ENCODE measurements at places on chromosomes 4 and X.

GRCh38 chr4:146932116-146932515, 13.5 kb downstream of the TTC29 start:
- no peak for DNase-seq

DNA sequence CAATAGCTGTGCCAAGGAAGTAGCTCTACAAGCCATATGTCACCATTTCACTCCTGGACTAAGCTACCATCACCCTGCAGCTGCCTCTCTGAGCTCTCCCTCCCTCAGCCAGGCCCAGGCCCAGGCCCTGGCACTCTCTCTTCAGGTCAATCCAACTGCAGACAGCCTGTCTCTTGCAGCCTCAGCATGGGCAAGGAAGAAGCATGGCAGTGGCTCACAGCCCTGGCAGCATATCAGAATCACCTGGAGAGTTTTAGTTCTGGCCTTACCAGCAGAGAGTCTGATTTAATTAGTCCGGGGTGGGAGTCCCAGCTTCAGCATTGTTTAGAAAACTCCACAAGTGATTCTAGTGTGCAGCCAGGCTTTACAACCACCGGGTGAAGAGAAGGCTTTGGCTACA, 31.5 kb downstream of the NALF2 start:
- no peak for DNase-seq

GRCh38 chr4:71293705-71294104, 45.1 kb upstream of the SLC4A4 start:
- no peak for DNase-seq

- no peak for DNase-seq
These were observed 199.4 kb downstream of the PALLD start for GRCh38 chr4:168696280-168696679.

DNA sequence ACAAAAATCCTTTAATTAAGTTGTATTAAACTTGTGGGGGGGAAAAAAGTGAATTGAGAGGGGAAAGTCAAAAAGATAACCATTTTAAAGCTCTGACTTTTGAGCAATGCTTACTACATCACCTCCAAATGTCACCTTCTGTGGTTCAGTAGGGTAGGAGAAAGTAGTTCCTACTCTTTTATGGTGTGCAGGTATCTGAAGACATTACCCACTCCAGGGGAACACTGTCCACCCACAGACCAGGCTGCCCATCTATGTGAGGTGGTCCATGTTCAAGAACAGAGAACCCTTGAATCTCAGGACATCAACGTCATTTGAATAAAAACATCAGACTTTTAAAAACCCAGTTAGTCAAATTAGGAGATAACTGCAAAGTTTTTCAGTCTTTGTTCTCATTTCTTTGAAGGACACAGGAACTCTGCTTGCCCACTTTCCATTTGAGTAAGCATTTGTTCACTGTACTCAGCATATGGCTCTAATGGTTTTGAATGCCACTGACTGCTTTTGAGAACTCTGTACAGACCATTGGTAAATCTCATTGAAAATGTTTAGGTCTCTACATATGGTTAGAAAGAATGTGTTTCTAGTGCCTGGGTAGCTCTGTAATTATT, 18.4 kb downstream of the NMU start:
- no peak for DNase-seq

DNA sequence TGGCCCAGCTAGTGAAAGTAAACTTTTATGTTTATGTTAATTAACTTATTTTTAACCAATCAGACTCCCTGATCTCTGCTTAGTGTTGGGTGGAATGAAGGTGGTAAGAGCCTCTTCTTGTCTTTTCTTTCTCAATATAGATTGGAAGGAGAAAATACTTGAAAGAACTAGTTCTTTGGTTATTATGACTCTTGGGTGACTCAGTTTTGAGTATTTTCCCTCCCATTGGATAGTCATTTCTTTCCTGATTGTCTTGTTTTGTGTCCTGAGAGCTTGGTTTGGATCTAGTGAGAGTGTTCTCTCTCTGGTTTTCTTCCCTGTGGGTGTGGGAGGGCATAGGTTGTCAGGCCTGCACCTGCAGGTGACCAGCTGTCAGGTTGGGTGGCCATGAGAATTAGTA, 172.0 kb upstream of the GLRA2 start:
- DNase-seq: no peak

DNA sequence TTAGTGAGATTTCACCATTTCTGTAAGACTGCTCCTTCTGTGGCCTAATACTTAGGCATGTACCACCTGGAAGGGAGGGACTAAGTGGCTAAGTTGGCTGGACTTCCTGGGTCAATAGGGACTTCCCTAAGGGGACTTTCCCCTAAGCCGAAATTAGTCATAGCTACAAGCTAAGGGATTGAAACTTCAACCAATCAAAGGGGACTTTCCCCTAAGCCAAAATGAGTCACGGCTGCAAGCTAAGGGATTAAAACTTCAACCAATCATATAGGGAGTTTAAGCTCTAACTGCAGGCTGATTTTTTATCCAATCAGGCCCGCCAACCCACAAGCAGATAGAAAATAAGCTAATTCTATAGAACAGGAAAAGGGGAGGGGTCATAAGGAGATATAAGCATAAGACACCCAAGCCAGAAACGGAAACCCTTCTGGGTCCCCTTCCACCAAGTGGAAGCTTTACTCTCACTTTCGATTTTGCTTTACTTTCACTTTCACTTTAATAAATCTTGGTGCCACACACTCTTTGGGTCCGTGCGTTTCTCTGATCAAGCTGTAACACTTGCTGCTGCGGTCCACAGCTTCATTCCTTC, 382.8 kb downstream of the KLHL4 start:
- DNase-seq: no peak

DNA sequence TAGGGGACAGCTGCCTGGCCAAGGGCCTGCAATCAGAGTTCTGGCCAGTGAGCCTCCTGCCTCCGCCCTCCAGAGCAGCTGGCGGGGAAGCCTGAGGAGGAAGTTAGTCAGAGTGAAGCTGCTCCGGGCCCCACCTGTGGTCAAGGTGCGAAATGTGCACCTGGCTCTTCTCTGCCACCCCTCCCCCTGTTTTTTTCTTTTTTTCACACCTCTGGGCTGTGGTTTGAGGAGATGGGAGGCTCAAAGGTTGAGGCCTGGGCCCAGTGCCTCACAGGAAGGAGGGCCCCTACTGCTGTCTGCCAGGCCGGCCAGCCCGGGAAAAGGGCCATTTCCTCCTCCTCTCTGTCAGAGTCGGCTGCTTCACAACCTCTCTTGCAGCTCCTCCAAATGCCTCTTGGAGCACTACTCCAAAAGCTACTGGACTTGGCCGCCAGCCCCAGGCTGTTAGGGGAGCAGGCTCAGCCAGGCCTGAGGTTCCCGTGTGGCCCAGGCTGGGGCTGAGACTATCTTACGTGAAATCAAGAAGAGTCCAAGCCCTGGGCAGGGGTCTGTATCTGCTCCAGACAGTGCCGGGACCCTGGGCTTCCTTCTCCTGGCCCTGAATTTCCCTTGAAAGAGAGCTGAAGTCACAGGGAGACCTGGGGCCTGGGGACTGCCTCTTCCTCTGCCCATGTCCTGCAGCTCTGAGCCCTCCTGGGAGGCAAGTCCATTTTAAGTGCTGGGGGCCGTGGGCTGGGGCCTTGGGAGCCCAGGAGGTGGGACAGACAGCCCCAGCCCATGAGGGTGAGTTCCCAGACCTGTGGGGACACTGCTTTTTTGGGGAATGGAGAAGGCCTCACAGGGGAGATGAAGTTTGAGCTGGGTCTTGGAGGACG, 4.5 kb upstream of the CXCR3 start:
- peak; percentile 66 for DNase-seq
